Astrocyte of the hippocampus (primary cell): ENCODE measurements at places on chromosomes 12 and 14.

- DNase-seq: no peak
Measured at GRCh38 chr12:56983386-56983785, 23.0 kb downstream of the ZBTB39 start.

DNA sequence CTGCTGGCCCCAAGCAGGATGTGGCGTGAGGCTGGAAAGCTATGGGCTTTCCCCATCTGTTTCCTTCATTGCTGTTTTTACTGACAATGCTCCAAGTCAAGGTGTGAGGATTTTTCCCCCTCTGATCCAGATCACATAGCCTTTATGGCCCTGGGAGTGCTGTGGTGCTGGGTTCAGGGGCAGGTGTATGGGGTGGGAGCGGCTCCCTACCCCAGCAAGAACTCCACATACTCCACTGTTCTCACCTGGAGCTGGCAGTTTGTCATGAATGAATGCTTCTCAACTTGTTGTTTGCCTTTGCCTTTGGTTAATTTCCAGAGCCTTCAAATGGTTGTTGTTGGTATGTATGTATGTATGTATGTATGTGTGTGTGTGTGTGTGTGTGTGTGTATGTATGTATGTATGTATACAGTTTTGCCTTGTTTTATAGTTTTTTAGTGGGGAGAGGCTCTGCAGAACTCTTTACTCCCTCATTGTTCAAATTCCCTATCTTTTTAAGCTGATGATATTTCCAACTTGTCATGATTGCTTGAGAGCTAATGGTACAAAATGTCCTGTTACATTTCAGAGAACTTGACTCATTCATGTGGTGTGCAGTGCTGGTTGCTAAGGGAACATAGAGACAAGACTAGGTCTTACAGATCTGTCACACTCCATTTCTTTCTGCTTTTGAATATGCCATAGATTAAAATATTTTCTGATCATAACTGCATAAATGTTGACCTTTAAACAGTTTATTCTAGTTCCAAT lies 36.6 kb upstream of the ASPG start:
- peak; percentile 45 for DNase-seq

DNA sequence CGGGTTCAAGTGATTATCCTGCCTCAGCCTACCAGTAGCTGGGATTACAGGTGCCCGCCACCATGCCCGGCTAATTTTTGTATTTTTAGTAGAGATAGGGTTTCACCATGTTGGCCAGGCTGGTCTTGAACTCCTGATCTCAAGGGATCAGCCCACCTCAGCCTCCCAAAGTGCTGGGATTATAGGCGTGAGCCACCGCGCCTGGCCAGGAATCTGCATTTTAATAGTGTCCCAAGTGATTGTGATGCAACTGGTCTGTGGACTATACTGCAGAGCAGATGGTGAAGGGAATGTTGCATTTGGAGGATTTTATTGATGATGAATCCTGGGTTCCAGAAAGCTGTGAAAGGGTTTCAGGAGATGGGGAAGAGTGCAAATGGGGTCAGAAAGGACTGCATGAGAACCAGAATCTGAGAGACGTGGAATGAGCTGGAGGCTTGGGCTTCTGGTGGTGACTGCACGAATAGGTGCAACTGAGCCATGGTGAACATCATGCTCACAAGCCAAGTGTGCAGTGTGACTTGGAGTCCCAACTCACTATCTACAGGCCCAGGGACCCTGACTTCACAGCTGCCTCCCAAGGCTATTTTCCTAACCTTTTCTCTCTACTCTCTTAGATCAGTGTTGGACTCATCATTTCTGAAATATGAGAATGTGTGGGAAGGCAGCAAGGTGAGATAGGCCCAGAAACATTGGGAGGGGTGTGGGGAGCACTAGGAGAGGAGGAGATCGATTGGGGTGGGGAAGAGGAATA lies 4.5 kb downstream of the RPS26 start:
- no peak for DNase-seq

GRCh38 chr12:49873361-49873934 lies 30.3 kb downstream of the FAIM2 start:
- peak; percentile 55 for DNase-seq

DNA sequence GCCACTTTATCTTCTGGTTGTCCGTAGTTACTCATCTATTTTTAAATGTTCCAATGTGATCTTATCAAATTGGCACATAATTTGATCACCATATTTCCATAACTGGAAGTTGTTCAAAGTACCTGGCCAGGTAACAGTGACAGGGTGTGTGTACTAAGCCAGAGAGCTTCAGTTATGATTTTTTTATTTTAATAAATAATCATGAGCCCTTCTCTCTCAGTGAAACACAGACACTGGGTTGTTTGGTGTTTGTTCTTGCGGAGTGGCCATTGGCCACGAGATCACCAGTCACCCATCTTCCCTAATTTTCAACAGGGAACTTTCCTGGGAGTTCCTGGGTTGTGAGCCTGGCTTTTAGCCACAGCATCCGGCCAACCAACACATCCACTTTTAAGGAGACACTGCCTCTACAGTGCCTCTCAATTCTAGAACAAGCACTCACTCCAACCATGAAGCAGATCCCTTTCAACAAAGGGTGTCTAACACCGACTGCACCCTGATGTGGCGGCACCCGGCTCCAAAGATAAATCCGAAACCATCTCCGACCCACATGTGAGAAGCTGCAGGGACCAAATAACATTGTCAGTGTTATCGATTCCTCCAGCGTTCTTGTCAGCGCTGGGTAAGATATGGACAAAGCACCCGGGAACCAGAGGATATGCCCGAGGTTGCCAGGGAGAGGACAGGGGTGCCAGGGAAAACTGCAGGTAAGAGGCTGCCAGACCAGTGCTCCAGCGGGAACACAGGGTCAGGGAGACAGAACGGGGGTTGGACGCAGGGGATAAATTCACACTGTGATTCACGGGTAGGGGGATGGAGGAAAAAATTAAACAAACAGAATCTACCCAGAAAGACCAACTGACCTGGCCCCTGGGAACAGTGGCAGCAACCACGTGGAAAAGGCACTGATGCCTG lies 49.9 kb downstream of the FOXN3 start:
- DNase-seq: no peak

DNA sequence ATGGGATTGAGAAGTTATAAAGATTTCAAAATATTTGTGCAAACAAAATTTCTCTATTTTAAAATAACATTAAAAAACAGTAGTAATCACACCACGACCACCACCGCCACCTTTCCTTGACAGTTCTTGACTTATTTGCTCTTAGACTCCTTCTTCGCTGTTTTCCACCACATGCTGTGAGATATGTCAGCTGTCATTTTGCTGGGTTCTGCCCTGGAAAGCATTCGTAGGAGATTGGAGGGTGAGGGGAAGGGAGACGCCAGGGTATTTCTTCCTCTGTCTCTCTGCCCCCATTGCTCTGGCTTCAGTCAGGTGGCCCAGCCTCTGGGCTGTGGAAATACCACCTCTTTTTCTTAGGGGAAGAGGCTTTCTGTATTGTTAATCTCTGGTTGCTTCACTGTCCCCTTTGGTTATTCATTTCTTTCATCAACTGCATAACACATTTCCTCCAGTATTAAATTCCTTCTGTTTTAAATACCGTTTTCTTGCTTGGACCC lies 186.2 kb downstream of the NEDD1 start:
- DNase-seq: no peak

DNA sequence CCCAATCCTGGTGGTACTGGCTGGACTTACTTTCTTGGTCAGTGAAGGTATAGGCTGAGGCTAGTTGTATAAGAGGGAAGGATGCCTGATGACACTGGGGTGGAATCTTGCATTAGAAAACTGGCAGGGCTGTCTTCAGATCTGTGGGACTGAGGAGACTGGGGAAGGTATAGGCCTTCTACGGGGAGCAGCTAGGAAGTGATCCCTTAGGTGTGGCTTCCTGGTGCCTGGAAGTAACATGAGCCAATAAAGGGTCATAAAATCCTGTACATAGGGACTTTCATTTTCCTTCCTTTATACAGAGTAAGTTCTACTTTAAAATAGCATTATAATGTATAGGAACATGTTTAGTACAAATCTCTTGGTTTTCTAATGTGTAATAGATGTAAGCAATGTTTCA lies 716.8 kb downstream of the LRFN5 start:
- DNase-seq: no peak

- no peak for DNase-seq
Measured at GRCh38 chr12:52636189-52636588, 15.8 kb downstream of the KRT2 start.

- no peak for DNase-seq
Measured at GRCh38 chr14:67447033-67447381, 35.0 kb upstream of the PLEK2 start.

- DNase-seq: no peak
Measured at GRCh38 chr12:132449565-132450417, 40.2 kb upstream of the FBRSL1 start.

DNA sequence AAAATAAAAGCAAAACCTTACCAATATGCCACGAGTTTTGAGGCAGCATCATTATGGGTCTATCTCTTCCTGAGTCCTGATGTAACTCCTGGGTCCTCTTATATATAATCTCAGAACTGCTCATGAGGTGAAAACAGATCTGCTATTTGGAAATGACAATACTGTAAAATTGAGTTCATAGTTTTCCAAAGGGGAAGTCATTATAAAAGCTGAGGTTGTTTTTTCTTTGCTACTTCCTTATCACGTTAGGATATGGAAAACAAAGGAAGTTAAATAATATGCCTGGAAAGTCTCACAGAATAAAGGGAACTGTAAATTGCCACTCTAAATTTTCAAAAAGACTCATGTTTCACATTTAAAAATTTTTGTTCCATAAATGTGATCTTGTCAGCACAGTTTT lies at the start of gene CD163L1:
TSS of gene CD163L1 (minus strand) at position 78 of the 400 bp plus-strand sequence. CDS start at position 52, 26 bp downstream.
- no peak for DNase-seq

DNA sequence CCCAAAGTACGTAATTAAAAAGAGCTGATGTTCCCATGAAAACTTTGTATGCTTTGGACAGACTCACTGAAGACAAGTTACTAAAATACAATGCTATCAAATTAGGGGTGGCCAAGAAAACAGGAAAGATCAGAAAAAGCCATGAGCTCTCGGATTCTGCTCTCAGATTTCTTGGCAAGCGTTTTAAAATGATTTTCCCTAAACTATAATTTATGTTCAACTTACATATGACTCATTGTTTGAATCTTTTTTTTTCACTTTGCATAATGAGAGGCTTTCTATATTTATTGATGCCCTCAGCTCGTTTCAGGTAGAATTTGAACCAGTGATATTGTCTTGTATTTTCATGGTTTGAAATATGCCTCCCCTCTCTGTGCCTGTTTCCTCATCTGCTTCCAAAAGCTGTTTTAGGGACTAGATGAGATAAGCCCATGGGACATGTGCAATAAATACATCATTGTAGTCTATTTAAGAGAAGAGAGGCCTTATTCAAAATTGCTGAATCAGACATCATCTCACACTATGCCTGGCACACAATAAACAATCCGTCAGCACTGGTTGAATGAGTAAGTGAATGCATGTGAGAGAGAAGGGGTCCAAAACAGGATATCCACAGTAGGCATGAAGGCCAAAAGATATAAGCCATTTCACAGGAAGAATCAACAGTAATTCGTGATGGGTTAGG lies 4.7 kb upstream of the IPO8 start:
- no peak for DNase-seq

- DNase-seq: no peak
Measured at GRCh38 chr14:43522191-43522590, 984.9 kb downstream of the FSCB start.

DNA sequence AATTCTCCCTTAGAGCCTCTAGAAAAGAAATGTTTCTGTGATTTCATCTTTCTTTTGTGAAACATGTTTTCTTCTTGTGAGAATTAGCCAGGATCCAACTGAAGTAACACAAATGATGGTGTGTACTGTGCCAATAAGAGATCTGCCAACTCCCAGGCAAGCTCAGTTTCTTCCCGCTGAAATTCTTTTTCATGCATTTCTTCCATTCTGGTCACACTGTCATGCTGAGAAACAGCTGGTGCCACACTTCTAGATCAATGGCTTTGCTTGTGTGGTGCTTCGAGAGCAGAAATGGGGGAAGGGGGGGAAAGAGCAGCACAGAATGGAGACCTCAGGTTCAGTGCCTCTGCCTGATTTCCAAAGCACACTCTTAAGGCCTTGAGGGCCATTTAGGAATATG lies 41.4 kb upstream of the FGF6 start:
- no peak for DNase-seq

DNA sequence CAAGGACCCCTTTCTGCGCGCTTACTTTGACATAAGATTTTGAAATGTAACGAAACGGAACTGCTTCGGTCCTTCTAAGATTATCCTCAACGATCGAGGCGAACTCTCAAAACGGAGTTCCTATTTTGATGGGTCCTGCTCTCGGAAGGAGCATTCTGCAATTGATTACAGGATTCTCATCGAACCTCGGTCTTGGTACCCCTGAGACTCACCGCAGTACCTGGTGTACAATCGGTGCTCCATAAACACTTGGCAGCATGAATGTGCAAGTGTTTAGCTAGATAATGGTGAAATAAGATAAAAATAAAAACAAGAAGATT lies 530 bp upstream of the NEMF start:
- no peak for DNase-seq

DNA sequence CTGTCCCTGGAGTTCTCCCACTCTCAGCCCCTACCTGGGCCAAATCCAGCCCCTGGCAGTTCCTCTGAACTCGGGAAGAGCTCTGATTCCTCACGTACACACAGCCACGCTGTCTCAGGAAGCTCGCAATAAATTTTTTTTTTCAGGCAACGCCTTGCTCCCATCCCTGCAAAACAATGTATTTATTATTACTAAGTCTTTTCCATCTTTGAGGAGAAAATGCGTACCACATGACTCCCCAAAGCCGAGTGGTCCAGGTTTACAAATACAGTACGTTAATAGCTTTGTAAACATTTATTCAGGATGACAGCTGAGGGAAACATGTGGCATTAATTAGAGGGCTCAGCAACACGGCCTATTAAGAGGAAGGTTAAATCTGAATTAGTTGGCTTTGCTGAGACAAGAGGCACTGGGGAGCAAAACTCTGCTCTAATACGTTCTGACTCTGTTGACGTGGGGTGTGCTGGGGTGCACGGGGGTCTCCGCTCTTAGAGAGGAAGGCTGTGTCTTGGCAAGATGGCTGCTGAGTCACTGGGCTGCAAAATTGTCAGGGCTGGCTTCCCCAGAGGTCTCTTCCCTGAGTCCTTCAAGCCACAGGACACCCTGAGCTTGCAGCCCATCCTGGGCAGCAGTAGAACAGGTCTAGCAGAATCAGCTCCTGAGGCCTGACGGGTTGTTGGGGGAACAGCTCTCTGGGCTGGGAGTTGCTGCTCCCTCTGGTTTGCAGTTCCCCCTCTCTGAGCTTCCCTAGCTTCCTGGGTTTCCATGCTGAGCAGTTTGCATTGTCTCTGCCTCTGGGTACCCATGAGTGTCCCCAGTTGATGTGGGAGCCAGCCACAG lies 185.2 kb upstream of the TBX3 start:
- DNase-seq: no peak
